Spinal cord (tissue), 10 donors: ENCODE measurements at places on chromosomes 11 and 22. TPM values are rescaled to one million over a fixed set of nuclear protein-coding genes. Genes with fewer than 3 reads are reported as not detected.

GRCh38 chr11:122981388-122982264 lies at the start of gene BSX:
Gene BSX (minus strand): TSS chr11:122981834. CDS start chr11:122981671, 163 bp downstream.
- no peak within 1 kb of the TSS for H3K4me3 ChIP-seq
- H3K36me3 ChIP-seq, result no peaks in the 10 kb centered on the region
- no peak within 1 kb of the TSS for H3K27ac ChIP-seq
- H3K27me3 ChIP-seq, result peaks cover 98% of the 10 kb centered on the region

DNA sequence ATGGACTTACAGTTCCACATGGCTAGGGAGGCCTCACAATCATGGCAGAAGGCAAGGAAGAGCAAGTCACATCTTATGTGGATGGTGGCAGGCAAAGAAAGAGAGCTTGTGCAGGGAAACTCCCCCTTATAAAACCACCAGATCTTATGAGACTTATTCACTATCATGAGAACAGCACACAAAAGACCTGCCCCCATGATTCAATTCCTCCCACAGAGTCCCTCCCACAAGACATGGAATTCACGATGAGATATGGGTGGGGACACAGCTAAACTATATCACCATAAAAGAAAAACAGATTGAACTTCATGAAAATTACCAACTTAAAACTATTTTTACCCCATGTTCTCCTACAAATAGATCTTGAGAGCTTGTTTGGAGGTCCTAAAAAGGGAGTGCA lies 19.6 kb downstream of the ENTHD1 start:
- H3K4me3 ChIP-seq, result no peak overlapping the region
- H3K27ac ChIP-seq, result no peak overlapping the region
- H3K4me1 ChIP-seq, result no peaks in the 10 kb centered on the region
- no peak for DNase-seq

POU2F3 gene
- not detected for total RNA-seq

DNA sequence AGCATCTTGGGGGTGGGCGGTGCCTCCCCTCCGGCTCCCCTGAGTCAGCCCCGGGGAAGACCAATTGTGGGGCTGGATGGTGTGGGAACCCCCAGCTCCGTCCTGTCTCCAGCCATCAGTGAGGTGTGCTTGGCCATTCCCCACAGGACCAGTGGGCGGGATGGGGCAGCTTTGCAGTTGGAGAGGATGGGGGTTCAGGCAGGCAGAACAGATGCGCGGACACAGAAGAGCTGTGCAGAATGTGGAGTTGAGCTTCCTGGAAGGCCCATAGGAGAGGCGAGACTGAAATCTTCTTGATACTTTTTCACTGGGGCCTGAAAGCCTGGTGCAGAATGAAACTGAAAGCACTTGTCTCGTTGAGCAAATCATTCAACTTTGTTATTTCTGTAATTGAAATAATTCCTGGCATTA lies 23.8 kb downstream of the PARVB start:
- no peak overlapping the region for H3K27ac ChIP-seq
- H3K27me3 ChIP-seq, result peaks cover 8% of the 10 kb centered on the region
- no peaks in the 10 kb centered on the region for H3K36me3 ChIP-seq
- H3K4me1 ChIP-seq, result peaks cover 34% of the 10 kb centered on the region
- no peak overlapping the region for H3K4me3 ChIP-seq

DNA sequence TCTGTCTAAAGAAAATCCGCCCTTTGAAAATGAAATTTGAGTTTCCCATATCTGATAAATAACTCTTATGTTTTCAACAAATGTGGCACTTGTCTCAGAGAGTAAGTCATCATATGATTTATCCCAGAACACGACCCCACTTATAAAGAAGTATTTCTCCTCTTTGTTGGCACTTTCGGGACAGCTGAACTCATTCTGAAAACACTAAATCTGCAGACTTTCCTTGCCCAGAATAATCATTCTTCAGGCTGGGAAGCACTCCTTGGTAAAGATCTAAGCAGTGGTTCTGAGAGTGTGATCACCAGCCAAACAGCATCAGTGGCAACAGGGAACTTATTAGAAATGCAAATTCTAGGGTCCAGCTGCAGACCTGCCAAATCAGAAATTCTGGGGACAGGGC lies 532.2 kb upstream of the API5 start:
- H3K4me1 ChIP-seq, result no peaks in the 10 kb centered on the region
- DNase-seq, result no peak
- H3K4me3 ChIP-seq, result no peak overlapping the region
- H3K36me3 ChIP-seq, result no peaks in the 10 kb centered on the region

DNA sequence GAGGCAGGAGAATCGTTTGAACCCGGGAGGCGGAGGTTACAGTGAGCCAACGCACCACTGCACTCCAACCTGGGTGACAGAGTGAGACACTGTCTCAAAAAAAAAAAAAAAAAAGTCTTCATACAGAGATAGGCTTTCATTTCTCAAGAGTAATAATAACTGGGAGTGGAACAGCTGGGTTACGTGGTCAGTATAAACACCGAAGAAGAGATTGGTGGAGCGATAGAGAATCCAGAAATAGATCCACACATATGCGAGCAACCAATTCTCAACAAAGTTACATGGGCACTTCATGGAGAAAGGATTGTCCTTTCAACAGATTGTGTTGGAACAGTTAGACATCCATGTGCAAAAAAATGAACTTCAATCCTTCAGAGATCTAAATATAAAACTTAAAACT lies 24.6 kb downstream of the ZBED4 start:
- H3K27me3 ChIP-seq, result no peaks in the 10 kb centered on the region
- H3K36me3 ChIP-seq, result peaks cover 6% of the 10 kb centered on the region
- no peak overlapping the region for H3K27ac ChIP-seq
- no peak overlapping the region for H3K4me3 ChIP-seq
- no peak for DNase-seq

- DNase-seq, result no peak
- H3K36me3 ChIP-seq, result no peaks in the 10 kb centered on the region
- H3K27ac ChIP-seq, result no peak overlapping the region
- H3K4me3 ChIP-seq, result no peak overlapping the region
- no peaks in the 10 kb centered on the region for H3K27me3 ChIP-seq
Measured at GRCh38 chr11:23846902-23847422, 649.9 kb upstream of the LUZP2 start.

GRCh38 chr11:6968816-6969215 lies 42.6 kb downstream of the ZNF215 start:
- H3K4me3 ChIP-seq, result no peak overlapping the region
- H3K36me3 ChIP-seq, result no peaks in the 10 kb centered on the region
- no peaks in the 10 kb centered on the region for H3K4me1 ChIP-seq
- H3K27me3 ChIP-seq, result no peaks in the 10 kb centered on the region

GSTT2B gene
- 5.5 TPM for total RNA-seq

DNA sequence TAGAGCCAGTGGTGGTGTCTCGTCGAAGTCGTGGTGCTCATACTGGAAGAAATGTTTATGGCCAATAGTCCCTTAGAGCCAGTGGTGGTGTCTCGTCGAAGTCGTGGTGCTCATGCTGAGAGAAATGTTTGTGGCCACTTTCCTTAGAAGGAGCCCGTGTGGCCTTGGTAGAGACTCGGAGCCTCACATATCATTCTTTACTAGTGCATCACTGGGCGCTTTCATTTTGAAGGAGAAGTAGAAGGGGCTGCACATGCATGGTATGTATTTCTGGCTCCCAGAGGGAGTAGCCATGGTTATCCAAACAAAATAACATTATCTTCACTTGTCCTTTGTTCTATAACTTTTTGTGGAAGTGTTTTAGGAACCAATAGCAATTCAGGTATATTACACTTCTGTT lies 69.5 kb downstream of the JAM3 start:
- no peaks in the 10 kb centered on the region for H3K27me3 ChIP-seq
- no peak overlapping the region for H3K4me3 ChIP-seq
- no peak for DNase-seq
- H3K4me1 ChIP-seq, result peaks cover 8% of the 10 kb centered on the region

DNA sequence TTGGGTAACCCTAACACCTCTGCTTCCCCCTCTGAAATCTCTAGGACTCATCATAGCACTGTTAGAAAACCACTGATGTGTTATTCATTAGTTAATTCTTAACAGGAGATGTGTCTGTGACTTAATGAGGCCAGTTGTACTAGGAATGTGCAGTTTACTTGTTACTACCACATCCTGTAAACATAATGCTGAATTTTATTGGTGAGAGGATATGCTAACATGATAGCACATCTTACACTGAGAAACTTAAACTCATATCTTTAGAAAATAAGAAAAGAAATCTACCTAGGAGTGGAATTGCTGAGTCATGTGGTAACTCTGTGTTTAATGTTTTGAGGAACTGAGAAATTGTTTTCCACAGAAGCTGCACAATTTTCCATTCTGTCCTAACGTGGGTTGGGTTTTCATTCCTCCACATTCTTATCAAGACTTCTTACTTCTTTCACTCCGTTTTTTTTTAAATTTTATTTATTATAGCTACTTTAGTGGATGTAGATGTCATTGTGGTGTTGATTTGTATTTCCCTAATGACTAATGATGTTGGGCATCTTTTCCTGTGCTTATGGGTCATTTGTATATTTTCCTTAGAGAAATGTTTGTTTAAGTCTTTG lies 33.7 kb downstream of the RNF121 start:
- peaks cover 18% of the 10 kb centered on the region for H3K36me3 ChIP-seq
- no peaks in the 10 kb centered on the region for H3K27me3 ChIP-seq
- no peak overlapping the region for H3K4me3 ChIP-seq
- no peak overlapping the region for H3K27ac ChIP-seq
- no peaks in the 10 kb centered on the region for H3K4me1 ChIP-seq
- DNase-seq, result no peak

- H3K36me3 ChIP-seq, result no peaks in the 10 kb centered on the region
- no peak overlapping the region for H3K27ac ChIP-seq
- H3K27me3 ChIP-seq, result no peaks in the 10 kb centered on the region
- no peaks in the 10 kb centered on the region for H3K4me1 ChIP-seq
- no peak for DNase-seq
- H3K4me3 ChIP-seq, result no peak overlapping the region
Measured at GRCh38 chr11:32161293-32161692, 70.4 kb downstream of the RCN1 start.

DNA sequence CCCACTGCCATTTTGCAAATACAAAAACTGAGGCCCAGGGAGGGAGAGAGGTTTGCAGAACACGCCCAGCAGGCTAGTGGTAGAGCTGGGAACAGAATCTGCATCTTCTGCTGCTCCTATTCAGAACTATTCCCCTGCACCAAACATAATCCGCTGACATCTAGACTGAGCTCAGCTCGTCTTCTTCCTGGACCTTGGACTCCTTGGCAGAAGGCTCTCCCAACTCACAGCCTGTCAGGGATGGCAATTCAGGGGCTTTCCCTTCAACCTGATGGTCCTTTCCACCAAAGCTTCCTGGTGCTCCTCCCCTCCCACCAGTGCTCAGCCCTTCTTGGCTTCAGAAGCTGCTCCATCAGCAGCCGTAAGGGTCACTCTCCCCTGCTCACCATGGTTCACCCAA lies 9.5 kb upstream of the NPAS4 start:
- H3K27ac ChIP-seq, result no peak overlapping the region
- peaks cover 50% of the 10 kb centered on the region for H3K4me1 ChIP-seq
- H3K36me3 ChIP-seq, result no peaks in the 10 kb centered on the region
- no peak overlapping the region for H3K4me3 ChIP-seq
- peaks cover 4% of the 10 kb centered on the region for H3K27me3 ChIP-seq
- DNase-seq, result no peak

UPK3A gene
- total RNA-seq, result 0.28 TPM

DCDC1 gene
- 9.8 TPM for total RNA-seq

GRCh38 chr22:17869285-17870096 lies 95.2 kb upstream of the BID start:
- peaks cover 78% of the 10 kb centered on the region for H3K36me3 ChIP-seq
- no peak overlapping the region for H3K4me3 ChIP-seq
- DNase-seq, result no peak
- H3K27ac ChIP-seq, result no peak overlapping the region

GRCh38 chr11:3865388-3866193 lies 10.1 kb downstream of the STIM1 start:
- H3K27ac ChIP-seq, result no peak overlapping the region
- H3K4me3 ChIP-seq, result no peak overlapping the region
- no peaks in the 10 kb centered on the region for H3K36me3 ChIP-seq
- H3K27me3 ChIP-seq, result no peaks in the 10 kb centered on the region

DNA sequence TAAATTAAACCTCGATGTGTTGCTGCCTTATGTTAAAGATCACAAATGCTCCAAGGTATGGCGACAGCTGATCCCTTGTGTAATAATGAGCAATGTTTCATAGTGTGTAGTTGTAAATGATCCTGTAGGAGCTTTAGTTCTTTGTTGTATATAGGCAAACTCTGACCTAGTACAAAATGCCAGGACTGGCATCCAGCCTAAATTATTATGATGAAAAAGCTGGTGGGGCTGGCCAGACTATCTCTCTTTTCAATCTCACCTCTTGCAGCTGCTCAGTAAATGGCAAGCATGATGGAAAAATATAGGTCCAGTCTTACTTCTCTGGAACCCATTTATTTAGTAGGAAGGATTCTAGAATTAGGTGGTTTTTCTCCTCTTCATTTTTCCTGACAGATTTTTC lies 345.1 kb upstream of the C11orf87 start:
- no peak overlapping the region for H3K4me3 ChIP-seq
- DNase-seq, result no peak
- H3K27ac ChIP-seq, result no peak overlapping the region
- H3K36me3 ChIP-seq, result no peaks in the 10 kb centered on the region

CAT gene
- total RNA-seq, result 109 TPM

DNA sequence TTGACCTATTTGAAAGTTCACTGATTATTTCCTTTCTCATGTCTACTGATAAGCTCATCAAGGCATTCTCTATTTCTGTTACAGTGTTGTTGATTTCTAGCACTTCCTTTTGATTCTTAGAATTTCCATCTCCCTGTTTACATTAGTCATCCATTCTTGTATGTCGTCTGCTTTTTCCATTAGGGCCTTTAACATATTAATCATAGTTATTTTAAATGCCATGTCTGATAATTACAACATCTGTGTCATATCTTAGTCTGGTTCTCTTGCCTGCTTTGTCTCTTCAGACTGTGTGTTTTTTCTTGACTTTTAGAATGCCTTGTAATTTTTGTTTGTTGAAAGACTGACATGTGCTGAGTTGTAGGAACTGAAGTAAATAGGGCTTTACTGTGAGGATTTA lies 602.1 kb downstream of the SOX6 start:
- no peaks in the 10 kb centered on the region for H3K27me3 ChIP-seq
- DNase-seq, result no peak
- H3K27ac ChIP-seq, result no peak overlapping the region
- H3K4me3 ChIP-seq, result no peak overlapping the region
